Activated T-cell treated with anti-CD3 and anti-CD28 coated beads, Interleukin-2, amount 50 U/mL, for 72 hours (primary cell): ENCODE measurements at places on chromosomes 5 and 9.

DNA sequence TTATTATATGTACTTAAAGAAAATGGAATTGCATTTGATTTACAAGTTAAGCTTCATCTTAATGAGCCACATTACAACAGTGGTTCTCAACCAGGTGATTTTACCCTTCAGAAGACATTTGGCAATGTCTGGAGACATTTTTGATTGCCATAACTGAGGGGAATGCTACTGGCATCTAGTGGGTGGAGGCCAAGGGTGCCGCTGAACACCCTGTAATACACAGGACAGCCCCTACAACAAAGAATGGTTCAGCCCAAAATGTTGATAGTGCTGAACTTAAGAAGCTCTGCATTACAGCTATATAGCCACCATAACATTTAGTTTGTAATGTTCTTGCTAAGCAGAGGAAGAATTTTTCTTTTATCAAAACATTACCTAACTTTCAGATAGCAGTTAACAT lies 103.1 kb downstream of the PAM start:
- DNase-seq, result no peak

- no peak for DNase-seq
These were observed 171.2 kb upstream of the ACTBL2 start for GRCh38 chr5:57653636-57654290.

GRCh38 chr9:33780276-33780675 lies 15.1 kb upstream of the PRSS3 start:
- no peak for DNase-seq

GRCh38 chr5:54301220-54301619 lies 9.2 kb downstream of the ARL15 start:
- no peak for DNase-seq

DNA sequence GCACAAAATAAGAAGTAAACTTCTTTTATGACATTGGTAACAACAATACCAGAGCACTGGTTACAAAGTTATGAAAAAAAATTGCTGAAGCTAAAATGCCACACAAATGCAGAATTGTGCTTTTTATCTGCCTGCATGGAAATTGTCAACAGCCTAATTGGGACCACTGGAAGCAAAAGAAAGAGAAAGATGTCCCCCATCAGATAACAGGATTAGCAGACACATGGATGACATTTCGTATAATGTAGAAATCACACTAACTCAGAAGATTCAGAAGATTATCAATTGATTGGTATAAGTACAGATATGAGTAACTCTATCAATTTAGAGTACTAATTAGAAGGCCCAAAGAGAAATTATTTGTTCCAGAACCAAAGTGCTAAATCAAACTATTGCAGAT lies 19.1 kb upstream of the FRMD3 start:
- DNase-seq, result no peak

DNA sequence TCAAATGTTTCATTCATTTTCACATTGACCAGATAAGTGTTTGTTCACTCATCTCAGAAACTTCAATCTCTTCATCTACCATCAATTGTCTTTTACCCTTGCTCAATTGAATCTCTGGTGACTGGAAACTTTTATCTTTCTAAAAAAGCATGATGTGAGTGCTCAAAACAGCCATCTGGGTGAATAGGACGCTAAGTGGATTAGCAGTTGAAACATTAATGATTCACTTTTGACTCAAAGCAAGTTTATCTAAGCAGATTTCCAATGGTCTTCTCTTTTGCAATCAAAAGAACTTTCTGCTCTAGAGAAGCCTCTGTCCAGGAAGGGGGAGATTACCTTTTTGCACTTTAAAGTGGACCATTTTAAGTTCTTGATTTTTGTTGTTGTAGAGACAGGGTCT lies 22.2 kb downstream of the KLF4 start:
- DNase-seq, result no peak

GRCh38 chr9:107046692-107047091 lies 183.7 kb downstream of the ZNF462 start:
- DNase-seq, result no peak

DNA sequence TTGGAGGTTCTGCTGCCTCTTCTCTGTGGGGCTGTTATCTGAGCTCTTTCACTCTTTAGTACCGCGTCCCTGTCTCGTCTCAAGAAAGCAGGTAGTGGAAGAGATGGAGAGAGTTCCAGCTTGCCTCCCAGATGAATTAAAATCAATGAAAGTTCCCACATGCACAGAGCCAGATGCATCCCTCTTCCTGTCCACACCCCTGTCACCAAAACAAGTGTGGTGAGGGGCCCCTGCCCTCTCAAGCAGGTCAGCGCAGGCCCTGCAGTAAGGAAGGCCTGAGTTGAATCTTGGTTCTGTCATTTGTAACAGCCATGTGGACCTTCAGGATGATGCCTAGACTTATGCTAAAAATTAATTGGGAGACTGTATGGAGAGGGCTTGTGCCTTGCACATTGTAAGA lies 26.9 kb downstream of the GALNT10 start:
- DNase-seq, result no peak

- DNase-seq, result no peak
These were observed 15.1 kb upstream of the ZCCHC7 start for GRCh38 chr9:37105234-37105633.

- no peak for DNase-seq
These were observed 194.1 kb downstream of the GNA14 start for GRCh38 chr9:77453825-77454647.

DNA sequence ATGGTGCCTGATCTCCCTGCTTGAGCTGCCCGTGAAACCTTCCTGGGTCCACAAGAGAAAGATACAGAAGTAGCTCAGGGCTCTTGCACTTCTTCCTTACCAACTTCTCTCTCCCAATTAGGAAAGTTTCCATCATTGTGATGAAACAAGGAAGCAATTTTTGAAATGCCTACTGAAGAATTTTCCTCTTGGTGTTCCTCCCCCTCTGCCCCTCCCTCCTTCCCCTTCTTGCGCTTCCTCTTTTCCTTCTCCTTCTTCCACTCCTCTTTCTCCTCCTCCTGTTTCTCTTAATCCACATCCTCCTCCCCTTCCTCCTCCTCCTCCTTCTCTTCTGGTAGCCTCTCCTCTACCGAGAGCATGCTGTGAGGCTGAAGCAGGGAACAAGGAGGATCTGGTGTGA lies 36.3 kb upstream of the OTULINL start:
- DNase-seq, result no peak

GRCh38 chr5:87190687-87191086 lies 77.0 kb upstream of the RASA1 start:
- DNase-seq, result no peak

DNA sequence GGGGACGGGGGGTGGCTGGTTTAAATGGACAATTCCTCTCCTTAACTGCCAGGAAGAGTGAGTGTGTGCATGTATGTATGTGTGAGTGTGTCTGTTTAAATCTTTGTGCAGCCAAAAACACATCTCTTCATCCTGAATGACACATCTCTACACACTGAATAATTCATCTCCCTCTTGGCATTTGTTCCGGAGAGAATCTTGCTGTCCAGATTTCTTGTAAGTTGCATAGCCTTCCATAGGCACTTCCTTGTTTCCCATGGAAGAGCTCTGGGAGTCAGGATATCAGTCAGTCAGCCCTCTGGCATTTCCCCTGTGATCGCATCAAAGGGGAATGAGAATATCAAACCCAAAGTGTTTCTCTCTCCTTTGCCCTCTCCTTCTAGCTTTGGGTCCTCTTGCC lies 74.7 kb downstream of the WWC1 start:
- DNase-seq, result no peak

DNA sequence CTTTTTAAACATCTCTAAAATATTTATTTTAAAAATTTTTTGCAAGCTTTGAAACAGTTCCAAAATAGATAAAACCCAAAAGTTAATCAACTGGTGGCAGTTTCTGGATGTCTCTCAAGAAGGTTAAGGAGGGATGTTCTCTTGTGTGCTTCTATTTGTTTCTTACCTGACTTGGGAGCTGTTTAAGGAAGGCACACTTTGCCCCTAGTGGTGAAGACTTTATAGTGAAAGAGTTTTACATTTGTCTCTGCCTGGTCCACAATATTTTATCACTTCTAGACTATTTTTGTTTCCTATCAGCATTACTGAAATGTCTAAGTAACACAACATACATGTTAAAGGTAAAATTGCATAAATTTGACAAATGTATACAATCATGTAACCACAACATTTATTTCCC lies 552.8 kb downstream of the SEMA5A start:
- no peak for DNase-seq

- no peak for DNase-seq
These were observed 14.7 kb downstream of the LRRC70 start for GRCh38 chr5:62593331-62593730.

DNA sequence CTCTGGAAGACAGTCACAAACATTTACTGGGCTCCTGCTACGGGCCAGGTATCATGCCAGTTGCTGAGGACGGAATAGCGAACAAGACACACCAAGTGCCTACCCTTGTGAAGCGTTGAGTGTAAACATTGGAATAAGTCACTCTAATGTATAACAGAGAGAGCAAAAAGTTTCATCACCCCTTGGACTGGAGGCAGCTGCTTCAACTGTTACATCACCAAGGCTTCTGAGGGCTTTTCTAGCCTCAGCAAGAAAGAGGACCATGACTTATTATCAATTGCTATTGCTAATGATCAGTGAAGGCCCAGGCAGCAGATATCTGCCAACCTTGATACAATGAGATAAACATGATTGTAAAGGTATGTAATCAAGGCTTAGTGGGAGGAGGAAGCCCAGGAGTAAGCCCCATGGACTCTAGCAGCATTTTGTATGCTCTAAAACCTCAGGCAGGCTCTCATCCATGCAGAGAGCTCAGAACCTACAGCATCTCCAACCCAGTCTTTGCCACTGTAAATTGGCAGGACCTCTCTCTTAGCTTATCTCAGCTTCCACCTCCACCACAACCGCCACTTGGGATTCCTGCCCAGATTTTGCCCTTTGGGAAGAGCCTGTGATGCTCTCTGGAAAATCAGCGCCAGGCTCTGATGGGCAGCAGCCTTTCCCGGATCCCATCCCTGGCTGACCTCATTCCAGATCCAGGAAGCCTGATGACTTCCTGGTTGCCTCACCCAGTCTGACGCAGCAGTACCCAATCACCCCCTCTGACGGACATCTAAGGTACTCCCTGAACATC lies 54.5 kb downstream of the ADAM19 start:
- no peak for DNase-seq

- DNase-seq, result no peak
These were observed 112.3 kb upstream of the ANKH start for GRCh38 chr5:14983666-14984441.

GRCh38 chr9:130837643-130838042 lies 2.6 kb downstream of the ABL1 start:
- DNase-seq, result no peak

DNA sequence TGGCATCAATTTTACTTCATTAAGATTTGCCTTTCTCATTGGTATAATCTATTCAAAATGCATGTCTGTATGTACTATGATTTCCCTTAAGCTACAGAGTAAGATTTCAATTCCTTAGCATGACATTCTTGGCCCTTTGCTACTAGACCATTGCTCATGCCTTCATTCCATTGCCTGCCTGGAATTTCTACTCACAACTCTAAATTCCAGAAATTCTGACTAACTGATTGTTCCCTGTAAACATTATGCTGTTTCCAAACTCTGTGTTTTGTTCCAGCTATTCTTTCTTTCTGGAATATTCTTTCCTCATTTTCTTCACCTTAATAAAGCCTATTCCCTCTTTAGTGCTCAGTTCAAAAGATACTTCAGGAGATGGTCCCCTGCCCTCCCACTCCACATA lies 568.8 kb upstream of the SEMA6A start:
- DNase-seq, result no peak

GRCh38 chr9:129146441-129146941 lies 31.6 kb downstream of the IER5L start:
- DNase-seq, result no peak

DNA sequence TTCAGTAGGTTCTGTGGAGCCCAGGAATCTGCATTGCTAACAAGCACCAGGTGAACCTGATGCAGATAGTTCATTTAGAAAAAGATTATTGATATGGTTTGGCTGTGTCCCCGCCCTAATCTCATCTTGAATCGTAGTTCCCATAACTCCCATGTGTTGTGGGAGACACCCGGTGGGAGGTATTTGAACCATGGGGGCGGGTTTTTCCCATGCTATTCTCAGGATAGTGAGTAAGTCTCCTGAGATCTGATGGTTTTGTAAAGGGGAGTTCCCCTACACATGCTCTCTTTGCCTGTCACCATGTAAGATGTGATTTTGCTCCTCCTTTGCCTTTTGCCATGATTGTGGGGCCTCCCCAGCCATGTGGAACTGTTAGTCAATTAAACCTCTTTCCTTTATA lies 212.0 kb downstream of the RAB3C start:
- DNase-seq, result peak; percentile 52

- DNase-seq, result no peak
These were observed 847.0 kb downstream of the TLE1 start for GRCh38 chr9:80842389-80842788.

DNA sequence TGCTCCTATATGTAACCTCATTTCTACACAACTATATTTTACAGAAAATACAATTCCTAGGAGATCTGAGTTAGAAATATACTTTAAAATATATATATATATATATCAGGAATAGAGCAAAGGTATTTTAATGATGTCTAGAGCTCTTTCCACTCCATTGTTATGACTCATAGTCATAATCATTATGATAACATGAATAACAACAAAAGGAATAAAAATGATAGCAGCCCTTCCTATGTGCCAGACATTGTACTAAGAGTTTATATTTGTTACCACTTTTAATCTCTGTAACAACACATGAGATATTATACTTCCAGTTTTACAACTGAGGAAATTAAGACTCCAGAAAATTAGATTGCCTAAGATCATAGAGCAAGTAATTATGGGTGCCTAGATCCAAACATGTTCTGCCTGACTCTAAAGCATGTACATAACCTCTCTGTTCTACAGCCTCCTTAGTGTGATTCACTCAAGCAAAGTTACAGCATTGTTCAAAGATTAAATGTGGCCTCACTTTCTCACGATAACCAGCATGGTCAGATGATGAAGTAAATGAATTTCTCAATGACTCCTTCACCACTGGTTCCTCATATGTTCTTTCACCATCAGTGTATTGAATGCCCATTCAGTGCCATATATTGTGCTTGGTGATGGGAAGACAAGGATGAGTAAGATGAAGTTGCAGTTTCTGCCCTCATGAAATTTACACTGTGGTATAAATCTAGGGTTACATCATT lies 452.1 kb downstream of the EFNA5 start:
- no peak for DNase-seq

GRCh38 chr5:140349244-140349643 lies 2.8 kb upstream of the HBEGF start:
- no peak for DNase-seq

- DNase-seq, result no peak
These were observed 1.4 kb upstream of the THG1L start for GRCh38 chr5:157729858-157730257.

DNA sequence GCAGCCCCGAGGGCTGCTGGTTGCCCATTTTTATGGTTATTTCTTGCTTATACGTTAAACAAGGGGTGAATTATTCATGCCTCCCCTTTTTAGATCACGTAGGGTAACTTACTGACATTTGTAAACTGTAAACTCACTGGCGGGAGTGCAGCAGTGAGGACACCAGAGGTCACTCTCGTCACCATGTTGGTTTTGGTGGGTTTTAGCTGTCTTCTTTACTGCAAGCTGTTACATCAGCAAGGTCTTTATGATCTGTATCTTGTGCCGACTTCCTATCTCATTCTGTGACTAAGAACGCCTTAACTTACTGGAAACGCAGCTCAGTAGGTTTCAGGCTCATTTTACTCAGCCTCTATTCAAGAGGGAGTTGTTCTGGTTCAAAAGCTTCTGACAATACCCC lies 155.0 kb upstream of the PRDM9 start:
- no peak for DNase-seq

- no peak for DNase-seq
These were observed 611 bp downstream of the CIZ1 start for GRCh38 chr9:128190516-128191405.

GRCh38 chr9:81976351-81976750 lies 12.2 kb upstream of the SPATA31D1 start:
- DNase-seq, result no peak
